ENCODE measurements at places on chromosomes 7 and 10.

DNA sequence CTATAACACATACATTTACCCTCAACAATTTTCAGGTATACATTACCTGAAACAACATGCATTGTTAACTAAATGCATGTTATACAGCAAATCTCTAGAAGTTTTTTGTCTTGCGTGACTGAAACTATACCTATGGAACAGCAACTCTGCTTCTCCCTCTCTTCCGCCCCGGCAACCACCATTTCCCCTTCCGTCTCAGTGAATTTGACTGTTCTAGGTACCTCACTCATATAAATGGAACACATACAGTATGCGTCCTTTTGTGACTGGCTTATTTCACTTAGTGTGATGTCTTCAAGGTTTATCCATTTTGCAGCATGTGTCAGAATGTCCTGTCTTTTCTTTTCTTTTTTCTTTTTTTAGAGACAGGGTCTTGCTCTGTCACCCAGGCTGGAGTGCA lies 22.5 kb downstream of the CALHM2 start:
- DNase-seq = no peak

DNA sequence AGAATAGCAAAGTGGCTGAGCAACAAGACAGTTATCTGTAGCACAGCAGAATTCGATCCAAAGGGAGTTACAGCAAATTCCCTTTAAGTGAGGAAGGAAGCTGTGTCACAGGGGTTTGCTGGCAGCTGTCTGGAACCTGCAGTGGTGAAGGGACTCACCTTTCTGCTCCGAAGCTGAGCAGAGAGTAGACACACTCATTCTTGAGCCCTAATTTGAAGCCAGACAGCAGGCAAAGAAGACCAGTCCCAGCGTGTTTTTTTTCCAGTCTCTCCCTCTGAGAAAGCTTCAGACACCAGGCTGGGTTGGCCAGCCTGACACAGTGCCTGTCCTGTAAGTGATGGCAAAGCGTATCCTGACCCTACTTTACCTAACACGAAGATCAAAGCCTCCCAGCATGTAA lies 210.7 kb downstream of the TRIL start:
- DNase-seq = no peak

DNA sequence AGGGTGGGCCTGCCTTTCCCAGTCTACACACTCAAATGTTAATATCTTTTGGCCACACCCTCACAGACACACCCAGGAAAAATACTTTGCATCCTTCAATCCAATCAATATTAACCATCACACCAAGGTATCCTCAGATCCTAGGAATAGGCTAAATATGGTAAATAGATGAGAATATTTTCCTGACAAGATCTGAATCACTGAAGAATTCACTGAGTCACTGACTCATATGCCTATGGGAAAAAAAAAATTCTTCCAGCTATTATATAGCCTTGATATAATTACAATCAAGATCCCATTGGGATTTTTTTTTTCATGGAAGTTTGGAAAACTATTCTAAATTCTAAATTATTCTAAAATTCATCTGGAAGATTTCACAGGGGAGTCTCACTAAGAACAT lies 65.8 kb downstream of the INHBA start:
- no peak for DNase-seq

- DNase-seq = no peak
These were observed 112.0 kb upstream of the CHST15 start for GRCh38 chr10:124205432-124205831.

- no peak for DNase-seq
These were observed 7.8 kb upstream of the RBM28 start for GRCh38 chr7:128351296-128352152.

DNA sequence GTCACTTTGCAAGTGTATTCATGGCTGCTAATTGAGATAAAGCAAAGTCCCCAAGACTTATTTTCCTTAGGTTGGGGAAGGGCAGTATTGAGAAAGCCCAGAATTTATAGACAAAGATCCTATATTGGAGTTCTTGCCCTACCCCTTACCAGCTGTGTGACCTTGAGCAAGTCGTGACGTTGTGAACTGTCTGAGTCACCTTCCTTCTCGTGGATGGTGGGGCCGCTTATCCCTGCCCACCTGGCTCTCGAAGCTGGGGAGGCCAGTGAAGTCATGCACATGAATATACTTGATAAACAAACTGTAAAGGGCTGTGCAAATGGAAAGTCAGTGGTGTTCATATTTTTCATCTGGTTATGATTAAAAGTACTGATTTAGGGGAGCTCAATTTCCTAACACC lies 127.4 kb downstream of the TACC2 start:
- no peak for DNase-seq

DNA sequence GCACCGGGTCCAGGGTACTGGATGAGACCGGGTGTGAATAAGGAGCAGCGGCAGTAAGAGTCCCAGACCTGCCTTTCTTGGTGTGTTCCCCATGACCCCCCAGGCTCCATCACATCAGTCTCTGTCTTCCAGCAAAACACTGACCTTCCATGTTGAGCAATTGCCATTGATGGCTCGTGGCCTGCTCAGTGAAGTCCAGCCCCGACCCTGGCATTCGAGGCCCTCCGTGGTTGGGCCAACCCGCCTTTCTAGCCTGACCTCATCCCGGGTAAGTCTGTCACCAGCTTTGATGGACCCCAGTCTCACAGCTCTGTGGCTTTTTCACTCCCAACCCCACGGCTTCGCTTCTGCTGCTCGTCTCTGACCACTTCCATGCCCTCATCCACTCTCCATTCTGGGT lies 6.4 kb downstream of the MMP21 start:
- DNase-seq = no peak

GRCh38 chr10:19719284-19719683 lies 96.9 kb upstream of the PLXDC2 start:
- no peak for DNase-seq

- no peak for DNase-seq
These were observed 4.4 kb upstream of the RAPGEF5 start for GRCh38 chr7:22361320-22361719.

DNA sequence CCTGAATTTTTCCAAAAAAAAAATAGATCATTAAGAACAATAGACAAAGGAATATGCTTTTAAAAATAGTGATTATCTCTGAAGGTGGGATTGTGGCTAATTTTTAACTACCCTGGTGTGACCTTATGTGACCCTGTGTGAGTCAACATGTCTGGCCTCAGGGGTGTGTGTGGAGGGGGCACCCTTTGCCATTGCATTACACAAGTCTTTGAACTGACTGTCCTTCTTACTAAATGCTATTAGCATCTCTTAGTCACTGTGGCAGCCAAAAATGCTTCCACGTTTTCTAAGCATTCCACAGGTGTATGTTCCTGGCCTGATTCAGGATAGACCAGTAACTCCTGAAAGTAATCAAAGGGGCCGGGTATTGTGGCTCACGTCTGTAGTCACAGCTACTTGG lies 175.4 kb downstream of the MGMT start:
- no peak for DNase-seq

DNA sequence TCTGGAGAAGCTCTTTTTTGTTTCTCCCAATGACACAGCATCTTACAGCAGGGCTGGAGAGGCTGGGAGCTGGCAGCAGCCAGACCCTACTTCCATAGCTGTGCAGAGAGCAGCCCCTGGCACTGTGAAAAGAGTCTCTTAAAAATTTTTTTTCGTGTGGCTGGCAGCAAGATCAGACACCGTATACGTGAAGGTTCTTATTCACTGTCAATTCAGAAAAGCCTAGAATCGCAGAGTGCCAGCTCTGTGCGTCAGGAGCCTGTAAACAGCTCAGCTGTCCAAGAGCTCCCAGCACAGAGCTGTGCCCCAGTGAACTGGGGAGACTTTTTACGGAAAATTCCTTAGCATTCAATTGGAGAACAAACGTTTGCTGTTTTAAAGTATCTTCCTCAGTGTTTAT lies 6.5 kb downstream of the BAG3 start:
- no peak for DNase-seq

DNA sequence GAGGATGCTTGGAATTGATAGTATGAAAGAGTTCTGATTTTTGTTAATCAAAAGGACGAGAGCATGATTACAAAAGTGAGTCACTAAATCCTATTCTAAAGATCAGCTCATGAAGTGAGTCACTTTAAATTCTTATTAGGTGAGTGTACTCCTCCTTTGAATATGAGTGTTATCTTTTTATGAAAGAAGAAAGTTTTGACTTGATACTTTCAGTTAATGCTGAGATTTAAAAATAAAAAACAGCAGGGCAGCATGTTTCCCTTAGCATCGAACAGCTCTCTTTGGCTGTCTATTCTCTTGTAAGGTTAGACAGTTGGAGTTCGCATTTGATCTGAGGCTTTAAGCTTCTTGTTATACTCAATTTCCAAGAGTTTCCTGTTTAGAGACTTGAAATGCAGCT lies 222.0 kb downstream of the TWIST1 start:
- DNase-seq = no peak

- no peak for DNase-seq
These were observed 12.0 kb downstream of the PPP1R17 start for GRCh38 chr7:31699050-31699449.

DNA sequence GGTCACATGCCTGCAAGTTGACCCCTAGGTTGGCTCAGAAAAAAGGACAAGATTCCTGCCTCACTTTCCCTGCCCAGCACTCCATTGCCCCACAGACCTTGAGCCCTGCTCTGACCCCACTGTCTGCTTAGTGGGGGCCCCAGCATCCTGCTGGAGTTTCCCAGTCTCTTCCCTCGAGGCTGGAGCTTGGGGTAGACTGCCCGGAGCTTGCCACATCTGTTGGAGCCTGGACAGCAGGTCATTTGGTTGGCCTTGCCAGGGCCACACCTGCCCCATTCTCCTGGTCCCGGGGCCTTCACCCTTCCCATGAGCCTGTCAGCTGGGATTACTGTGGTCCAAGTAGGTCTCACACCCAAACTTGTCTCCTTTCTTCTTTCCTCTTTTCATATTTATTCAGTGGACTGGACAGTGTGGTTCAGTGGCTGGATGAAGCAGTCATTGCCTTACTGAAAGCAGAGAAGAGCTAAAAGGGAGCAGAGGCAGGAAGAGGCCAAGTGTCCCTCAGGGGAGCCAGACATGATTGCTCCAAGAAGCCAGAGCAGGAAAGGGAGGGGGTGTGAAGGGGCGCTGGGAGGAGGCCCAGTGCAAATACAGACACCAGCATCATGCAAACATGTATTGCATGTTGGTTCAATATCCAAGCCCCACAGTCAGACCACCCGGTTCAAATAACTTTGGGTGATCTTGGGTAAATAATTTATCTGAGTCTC lies 56.2 kb upstream of the CACUL1 start:
- no peak for DNase-seq

- no peak for DNase-seq
These were observed 31.8 kb upstream of the CARD11 start for GRCh38 chr7:3075441-3075840.
